ENCODE measurements at places on chromosomes 7 and 10.

- DNase-seq: no peak
Observed at GRCh38 chr7:152899004-152899403, 139.5 kb downstream of the ACTR3B start.

DNA sequence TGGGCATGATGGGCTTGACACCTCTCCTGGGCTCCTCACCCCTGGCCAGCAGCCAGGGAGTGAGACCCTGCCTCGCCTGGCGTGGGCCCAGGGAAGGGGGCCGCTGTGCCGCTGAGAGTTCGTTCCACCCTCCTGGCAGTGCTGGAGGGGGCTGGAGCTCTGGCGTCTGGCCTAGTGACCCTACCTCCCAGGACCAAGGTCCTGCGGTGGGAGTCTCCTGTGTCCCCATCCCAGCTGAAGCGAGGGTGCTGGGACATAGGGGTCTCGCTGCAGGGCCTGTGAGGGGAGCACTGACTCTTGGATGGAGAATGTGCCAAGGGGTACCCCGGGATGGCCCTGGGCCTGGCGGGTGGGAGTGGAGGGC lies 1.2 kb downstream of the GTF2IRD1 start:
- DNase-seq: no peak

GRCh38 chr7:39130857-39131526 lies 153.3 kb downstream of the POU6F2 start:
- DNase-seq: no peak

GRCh38 chr7:71457846-71458590 lies 326.1 kb downstream of the GALNT17 start:
- DNase-seq: no peak

DNA sequence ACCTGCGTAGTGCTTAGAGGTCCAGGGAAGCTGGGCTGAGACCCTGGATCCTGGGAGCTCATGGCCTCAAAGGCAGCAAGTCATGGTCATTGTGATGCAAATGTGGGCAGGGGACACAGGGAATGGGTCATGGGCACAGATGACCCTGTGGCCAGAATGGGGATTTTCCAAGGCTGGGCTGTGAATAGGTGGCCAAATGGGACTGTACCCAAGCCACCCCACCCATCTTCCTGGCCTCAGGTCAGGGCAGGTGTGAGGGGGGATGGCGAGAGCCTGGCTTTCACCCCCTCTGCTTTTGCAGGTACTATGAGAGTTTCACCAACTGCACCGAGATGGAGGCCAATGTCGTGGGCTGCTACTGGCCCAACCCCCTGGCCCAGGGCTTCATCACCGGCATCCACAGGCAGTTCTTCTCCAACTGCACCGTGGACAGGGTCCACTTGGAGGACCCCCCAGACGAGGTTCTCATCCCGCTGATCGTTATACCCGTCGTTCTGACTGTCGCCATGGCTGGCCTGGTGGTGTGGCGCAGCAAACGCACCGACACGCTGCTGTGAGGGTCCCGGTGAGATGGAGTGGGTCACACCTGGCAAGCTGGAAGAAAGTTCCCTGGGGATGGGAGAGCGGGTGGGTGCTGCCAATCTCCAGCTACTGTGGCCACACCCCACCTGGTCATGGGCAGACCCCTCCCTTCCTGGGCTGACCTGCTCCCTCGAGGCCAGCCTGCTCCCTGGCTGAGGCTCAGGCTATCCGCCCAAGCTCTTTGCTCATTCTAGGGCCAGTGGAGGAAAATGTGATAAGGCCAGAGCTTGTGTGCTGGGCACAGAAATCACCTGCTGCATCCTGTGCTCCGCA lies 25.5 kb downstream of the RAMP3 start:
- no peak for DNase-seq

DNA sequence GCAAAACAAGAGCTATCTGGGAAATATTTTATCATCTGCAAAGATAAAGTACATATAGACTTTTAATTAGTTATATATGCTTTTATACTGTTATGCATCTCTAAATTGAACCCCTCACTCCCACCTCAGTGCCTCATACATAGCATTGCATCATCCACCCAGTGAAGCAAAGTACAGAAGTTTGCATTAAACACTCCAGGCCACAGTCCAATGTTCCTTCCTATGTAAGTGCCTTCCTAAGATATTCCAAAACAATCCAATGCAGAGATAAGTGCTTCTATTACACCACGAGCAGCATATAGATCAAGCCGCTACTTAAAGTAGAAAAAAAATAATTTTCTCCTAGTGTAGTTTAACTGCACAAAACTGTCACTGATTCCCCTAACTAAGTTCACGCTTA lies 3.4 kb downstream of the CPXM2 start:
- no peak for DNase-seq

GRCh38 chr10:22053048-22053447 lies 49.5 kb upstream of the DNAJC1 start:
- DNase-seq: no peak

DNA sequence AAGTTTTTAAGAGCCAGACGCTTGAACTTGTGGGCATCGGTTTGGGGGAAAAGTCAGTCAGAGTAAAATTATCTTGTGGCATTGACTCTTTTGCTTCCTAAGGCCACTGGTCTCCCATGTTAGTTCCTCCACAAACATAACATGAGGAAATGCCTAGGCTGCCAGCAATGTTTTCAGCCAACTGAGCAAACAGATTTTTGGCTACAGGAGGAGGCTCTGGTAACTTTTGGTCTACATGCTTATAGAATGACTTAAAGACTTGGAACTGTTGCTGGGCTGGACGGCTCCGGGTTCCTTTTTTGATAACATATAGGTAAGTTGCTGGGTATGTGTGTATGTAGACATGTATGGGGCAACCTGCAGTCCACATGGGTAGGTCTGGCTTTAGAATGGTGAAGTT lies 9.6 kb upstream of the ZNF239 start:
- no peak for DNase-seq

DNA sequence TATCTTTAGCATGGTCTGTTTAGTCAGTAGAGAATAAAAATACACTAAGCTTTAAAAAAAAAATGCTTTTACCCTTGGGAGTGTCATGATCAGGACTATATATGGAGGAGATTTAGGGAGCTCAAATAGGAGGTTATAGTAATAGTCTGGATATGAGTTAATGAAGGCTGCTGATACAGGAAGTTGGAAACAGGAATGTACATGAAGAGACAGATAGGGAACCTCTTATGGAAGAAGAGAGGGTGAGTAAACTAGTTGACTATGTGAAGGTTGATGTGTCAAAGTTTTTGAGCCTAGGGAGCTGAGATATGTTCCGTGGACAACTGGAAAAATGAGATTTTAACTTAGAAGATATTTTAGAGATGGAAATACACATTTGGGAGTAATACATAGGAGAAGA lies 472.0 kb upstream of the FZD8 start:
- no peak for DNase-seq

- no peak for DNase-seq
Observed at GRCh38 chr10:92567952-92568600, 5.8 kb downstream of the IDE start.

DNA sequence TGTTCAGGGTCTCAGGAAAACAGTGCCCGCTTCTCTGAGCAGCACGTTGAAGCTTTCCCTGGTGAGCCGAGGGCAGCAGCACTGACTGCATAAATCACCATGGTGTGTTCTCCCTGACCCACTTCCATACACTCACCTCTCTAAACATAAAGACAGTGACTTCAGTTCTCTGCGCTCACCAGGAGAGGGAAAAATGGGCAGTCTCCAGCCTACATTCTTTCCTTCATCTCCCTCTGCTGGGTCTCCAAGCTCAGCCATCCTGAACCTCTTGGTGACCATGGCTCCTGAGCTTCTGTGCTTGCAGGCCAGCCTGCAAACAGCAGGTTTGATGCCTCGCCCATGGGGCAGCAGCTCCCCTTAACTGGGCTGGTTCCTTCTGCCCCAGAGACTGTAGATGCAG lies 236.6 kb upstream of the ZNF32 start:
- no peak for DNase-seq

GRCh38 chr10:97215619-97216260 lies 30.0 kb upstream of the SLIT1 start:
- no peak for DNase-seq

DNA sequence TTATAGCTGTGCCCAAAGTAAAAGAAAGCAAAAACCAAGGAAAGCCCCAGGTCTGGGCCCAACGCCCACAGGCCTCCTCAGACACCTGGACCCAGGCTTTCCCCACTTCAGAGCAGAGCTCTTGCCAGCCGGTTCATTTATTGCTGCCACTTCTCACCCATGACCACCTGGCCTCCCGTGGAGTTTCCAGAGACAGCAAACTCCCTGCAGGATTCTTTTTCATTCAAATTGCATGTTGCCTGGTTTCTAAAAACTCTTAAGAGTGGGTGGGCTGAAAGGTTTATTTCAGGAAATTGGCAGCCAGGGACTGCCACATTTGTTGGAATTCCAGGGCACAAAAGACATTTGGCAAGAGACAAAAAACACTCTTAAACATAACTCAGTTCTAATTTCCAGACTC lies 4.7 kb downstream of the VOPP1 start:
- no peak for DNase-seq

DNA sequence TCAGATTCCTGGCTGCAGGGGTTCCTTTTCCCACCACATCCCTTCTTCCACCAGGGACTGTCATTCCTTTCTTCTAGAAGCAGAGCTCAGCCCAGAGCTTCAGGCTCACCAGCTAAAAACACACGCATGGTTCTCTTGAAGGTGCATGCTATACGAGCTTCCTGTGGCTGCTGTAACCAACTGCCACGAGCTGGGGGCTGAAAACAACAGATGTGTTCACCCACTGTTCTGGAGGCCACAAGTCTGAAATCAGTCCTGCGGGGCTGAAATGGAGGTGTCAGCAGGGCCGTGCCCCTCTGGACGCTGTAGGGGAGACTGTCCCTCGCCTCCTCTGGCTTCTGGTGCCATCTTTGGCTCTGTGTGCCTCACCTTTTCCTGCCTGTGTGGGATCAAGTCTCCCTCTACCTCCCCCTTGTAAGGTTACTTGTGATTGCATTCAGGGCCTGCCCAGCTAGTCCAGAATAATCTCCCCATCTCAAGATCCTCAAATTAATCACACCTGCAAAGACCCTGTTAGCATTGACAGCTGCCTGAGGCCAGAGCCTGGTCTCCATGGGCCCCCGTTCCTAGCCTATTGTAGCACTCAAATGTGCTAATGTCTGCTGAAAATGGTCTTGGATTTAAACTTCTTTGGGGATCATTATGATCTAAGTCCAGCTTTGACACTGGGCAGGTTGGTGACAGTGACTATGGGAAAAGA lies 13.7 kb downstream of the RAB19 start:
- no peak for DNase-seq

DNA sequence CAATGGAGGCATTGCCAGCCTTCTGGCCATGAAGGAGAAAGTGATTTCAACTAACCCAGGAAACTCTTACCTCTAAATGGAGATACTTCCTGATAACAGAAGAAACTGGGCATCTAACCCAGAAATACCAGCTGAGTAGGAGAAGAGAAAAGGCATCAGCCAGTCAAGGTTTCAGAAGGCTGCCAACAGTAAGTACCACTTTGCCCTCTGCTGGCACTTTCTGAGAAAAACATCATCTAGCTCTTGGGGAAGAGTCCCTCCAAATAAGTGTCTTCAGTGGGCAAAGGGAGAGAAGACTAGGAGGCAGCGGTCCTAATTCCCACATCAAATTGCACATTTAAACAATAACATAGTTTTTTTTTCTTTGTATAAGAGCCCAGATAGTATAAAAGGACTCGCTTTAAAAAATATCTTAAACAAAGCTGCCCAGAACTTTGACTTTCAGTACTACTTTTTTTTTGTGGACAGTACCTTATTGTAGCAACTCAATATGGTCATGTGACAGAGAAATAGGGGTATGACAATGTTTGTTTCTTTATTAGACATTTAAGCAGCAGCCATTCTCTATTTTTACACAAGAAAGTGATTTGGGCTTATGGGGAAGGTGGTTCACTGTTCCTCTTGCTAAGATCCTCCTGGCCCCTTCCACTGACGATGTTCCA lies 157.3 kb downstream of the CTTNBP2 start:
- DNase-seq: no peak

GRCh38 chr10:64626924-64627323 lies 1105.7 kb downstream of the REEP3 start:
- no peak for DNase-seq

- no peak for DNase-seq
Observed at GRCh38 chr10:8051109-8051821, 3.2 kb upstream of the GATA3 start.

DNA sequence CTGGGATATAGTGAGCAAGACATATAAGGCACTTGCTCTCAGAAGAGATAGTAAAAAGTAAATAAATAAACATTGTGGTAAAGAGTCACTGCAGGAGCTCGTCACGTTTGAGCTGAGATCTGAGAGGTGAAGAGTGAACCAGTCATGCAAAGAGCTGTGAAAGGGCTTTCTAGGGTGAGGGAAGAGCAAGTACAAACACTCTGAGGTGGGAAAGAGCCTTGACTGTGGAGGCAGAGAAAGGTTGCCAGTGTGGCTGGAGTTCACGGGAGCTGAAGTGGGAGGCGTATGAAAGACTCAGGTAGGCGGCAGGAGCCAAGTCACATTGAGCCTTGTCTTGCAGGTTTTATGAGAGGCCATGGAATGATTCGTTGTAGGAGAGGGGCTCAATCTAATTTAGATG lies 141.0 kb downstream of the C1GALT1 start:
- no peak for DNase-seq

GRCh38 chr10:59177031-59177797 lies 771 bp downstream of the PHYHIPL start:
- no peak for DNase-seq

DNA sequence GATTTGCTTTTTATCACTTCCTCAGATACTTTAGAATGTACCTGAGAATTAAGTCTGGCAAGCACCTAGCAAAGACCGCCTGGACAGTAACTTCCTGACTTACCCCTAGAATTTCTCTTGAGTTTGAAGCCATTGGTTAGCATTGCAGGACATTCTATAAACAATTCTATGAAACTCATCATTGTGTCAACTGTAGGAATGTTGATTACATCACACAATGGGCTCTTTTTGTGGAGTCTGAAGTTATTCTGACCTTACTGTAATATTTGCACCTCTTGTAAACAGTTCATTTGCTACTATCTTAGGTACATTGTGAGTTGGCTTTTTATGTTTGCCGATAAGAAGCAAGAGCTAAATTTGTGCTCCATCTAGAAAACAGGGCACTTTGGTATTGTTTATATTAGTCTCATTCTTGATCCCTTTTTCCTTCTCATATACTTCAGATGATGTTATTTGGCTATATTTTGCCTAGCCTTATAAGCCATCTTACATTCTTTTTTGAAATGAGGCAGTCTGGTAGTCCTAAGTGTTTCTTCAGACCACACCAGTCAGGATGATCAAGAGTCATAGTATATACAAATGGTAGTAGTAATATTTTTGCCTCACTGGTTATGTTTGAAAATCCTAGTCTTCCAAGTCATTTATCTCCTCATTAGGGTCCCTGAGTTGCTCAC lies 52.4 kb downstream of the CASD1 start:
- no peak for DNase-seq

DNA sequence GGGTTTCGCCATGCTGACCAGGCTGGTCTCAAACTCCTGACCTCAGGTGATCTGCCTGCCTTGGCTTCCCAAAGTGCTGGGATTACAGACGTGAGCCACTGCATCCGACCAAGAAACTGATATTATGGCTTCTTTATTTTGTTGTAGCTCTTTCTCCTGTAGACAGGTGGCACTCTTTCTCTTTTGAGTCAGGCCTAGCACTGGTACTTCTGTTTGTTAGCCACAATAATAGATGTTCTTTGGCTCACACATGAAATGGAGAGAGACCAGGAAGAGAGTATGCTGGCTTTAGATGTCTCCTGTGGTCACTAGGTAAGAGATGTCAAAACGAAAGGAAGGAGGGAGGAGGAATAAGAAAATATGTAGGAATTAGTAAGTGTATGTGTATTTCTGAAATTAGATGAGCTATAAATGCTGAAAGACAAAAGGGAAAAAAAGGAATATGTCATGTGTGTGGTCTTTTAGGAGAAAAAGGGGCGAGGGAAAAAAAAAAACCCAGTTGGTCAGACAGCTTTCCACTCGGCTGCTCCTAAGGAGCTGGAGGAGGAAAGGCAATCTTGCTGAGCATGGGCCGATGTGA lies 78.7 kb downstream of the CLEC2L start:
- no peak for DNase-seq
